NCI-H1105 (cell line): ENCODE measurements at places on chromosomes 1 and 21.

GRCh38 chr1:23741609-23742008 is 1.7 kb upstream of the ELOA start:
- DNase-seq, result no peak

GRCh38 chr21:25459365-25459764 is 147.9 kb downstream of the MRPL39 start:
- DNase-seq, result no peak

- no peak for DNase-seq
Measured at GRCh38 chr1:2339206-2340085, 51.9 kb downstream of the MORN1 start.

DNA sequence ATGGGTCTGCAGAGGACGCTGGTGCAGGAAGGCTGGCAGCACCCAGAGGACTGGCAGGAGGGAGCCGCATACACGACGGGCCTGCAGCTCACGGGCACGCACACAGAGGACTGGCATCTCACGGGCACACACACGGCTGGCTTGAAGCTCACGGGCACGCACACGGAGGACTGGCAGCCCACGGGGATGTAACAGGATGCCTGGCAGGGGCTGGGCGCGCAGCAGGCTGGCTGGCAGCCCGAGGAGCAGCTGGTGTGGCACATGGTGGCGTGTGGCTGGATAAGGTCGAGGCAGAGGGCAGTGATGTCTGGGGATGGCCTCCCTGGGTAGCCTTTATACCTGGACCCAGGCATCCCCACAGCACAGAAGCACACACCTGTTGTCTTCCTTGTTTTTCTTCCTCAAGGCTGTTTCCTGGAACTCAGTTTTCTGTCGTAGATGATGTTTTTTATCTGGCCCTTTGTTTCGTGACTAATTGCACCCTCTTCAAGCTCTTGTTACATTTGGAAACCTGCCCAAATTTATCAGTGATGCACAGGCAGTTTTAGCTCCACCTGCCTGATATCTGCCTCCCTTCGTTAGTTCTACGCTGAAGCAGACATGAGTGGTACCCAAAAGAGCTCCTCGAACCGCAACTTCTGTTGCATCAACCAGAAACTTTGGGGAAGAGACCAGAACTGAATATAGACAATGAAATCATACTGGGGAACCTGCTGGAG is at the start of gene KRTAP12-1:
Gene KRTAP12-1, minus strand, starts transcription at position 303 of the 719 bp plus-strand sequence. Its CDS starts 40 bp downstream, at position 263.
- DNase-seq, result peak; percentile 95

GRCh38 chr1:194975913-194976312 is 1632.3 kb downstream of the KCNT2 start:
- DNase-seq, result no peak

DNA sequence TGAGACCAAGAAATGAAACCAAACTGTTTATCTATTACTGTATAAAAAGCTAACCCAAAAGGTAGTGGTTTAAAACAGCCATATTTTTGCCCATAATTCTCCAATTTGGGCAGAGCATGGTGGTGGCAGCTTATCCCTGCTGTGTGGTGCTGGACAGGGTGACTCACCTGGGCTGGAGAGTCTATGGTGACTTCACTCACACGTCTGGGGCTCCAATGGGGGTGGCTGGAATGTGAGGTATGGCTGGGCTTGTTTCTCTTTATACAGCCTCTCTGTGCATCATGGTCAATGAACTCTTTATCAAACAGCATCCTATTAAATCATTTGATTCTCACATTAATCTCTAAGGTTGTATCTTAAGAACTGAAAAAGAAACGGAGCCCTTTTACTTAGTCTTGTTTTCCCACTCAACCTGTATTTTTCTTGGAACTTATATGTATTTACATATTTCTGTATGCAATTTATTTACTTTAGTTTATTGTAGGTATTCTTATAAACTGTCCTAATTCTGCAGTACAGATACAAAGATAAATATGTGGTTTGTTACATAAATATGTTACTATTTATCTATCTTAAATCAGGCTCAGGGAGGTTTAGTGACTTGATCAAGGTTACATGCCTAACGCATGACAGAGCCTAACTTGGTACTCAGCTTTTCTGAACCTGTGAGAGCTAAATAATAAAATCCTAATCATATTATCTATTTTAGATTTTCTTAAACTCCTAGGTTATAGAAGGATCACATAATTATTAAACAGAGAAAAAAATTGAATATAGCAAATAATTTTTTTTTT is 37.5 kb upstream of the WLS start:
- DNase-seq, result no peak

DNA sequence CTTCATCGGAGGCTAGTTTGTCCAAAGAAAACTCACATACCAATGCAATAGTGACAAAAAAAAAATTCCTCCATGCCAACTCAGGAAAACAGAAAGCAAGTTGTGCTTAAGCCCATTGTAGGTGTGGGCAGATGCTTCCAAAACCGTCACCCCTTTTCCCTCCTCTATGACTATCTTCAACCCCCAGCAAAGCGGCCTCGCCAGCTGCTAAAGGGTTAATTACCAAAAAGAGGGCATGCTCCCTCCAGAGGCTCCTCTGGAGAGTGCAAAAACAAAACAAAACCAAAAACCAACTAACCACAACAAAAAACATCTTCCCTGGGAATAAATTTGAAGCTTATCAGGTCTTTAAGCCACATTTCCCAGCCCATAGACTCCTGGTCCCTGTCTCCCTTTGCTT is 1.2 kb downstream of the LMOD1 start:
- DNase-seq, result no peak

DNA sequence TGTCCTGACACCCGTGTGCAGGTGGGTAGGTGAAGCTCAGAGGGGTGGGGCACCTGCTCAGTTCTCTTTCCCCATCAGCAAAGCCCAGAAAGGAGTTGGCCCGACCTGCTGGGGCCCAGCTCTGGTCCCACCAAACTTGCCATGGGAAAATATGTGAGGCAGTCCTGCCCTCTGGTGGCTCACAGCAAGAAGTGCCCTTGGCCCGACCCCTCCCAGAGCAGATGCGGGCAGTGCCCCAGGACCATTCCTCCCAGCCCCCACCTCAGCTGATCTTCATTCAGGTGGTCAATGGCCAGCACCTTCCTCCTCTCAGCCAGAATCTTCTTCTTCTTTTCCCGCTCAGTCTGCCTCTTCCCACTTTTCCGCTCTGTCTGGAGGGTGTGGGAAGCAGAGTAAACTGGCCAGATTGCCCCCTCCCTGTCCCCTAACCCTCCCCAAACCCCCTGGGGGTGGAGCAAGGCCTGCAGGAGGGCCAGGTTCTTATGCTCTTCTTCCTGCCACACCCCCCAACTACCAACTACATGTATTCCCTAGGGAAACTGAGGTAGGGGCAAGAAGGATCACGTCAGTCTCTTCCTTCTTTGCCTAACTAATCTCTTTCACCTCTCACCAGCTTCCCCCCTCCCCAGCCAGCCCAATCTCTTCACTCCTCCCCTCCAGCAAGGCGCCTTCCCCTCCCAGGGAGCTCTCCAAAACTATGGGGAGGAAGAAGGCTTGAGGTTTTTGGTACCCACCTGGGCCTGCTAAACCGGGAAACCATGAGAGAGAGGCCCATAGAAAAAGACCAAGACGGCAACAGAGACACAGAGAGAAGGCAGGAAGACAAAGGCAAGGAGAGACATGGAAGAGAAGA is 15.6 kb downstream of the TNNT2 start:
- peak; percentile 43 for DNase-seq

- DNase-seq, result no peak
Measured at GRCh38 chr1:184562806-184563205, 176.0 kb downstream of the C1orf21 start.

- no peak for DNase-seq
Measured at GRCh38 chr21:31803039-31804007, 69.5 kb upstream of the HUNK start.

- no peak for DNase-seq
Measured at GRCh38 chr1:2614145-2614544, 18.7 kb downstream of the MMEL1 start.

GRCh38 chr1:207754974-207755700 is 3.3 kb downstream of the CD46 start:
- DNase-seq, result no peak

GRCh38 chr1:27589841-27590426 is 14.0 kb downstream of the AHDC1 start:
- DNase-seq, result peak; percentile 32

DNA sequence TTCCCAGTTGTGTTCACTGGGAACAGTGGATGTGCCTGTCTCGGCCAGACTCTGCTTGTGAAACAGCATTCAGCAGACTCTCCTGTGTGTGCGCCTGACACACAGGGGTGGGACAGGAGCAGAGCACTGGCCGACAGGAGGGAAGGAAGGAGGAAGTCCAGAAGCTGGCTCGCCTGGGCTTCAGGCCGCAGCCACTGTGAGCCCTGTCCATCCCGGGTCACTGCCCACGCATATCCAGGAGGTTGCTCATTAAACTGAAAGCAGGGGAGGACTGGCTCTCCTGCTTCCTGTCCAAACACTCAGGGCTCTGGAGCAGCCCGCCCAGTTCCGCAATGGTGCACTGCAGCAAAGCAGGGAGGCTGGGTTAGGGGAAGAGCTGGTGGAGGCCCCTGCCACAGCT is 218.7 kb upstream of the VAMP3 start:
- no peak for DNase-seq

GRCh38 chr1:28950006-28950405 is 35.6 kb downstream of the EPB41 start:
- no peak for DNase-seq

DNA sequence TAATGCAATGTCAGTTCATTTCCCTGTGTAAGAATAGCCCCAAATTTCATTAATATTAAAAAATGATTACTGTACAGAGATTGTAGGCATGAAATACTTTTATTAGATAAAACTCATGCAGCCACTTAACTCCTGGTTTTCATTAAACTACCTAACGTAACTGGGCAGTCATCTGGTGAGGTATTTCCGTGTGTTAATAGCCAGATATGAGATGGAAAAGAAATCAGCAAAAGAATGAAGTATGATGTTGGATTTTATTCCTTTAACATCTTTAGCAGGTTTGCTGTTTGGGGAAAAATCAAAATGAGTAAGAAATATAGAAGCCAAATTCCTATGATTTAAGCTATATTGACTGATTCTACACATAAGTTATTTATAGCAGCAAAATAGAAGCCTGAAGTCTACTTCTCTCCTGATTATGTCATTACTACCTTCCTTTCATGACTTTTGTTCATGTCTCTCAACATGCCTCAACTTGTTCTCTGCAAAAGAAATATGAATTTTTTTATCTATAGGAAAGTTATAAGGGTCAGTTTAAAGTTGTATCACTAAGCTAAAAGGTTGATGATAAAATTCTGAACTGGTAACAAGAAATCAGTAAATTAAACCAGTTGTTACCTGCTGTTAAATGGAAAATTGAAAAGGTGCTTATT is 42.6 kb downstream of the CCDC18 start:
- no peak for DNase-seq

DNA sequence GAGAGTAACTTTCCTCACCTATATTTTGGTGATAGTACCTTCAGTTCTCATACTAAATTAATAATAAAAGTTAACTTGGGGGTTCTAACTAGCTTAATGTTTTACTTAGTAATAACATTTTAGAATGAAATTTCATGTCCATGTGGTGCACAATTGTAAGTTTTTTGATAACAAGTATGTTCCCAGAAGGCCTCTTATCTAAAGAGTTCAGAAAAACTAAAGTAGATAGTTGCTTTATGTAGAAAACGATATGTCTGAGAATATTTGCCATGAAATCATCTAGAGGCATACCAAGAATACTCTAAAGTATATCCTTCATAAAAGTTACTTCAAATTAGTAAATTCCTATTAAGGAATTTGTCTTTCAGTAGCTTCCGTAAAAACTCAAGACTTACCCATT is 10.2 kb upstream of the ADCY10 start:
- no peak for DNase-seq

DNA sequence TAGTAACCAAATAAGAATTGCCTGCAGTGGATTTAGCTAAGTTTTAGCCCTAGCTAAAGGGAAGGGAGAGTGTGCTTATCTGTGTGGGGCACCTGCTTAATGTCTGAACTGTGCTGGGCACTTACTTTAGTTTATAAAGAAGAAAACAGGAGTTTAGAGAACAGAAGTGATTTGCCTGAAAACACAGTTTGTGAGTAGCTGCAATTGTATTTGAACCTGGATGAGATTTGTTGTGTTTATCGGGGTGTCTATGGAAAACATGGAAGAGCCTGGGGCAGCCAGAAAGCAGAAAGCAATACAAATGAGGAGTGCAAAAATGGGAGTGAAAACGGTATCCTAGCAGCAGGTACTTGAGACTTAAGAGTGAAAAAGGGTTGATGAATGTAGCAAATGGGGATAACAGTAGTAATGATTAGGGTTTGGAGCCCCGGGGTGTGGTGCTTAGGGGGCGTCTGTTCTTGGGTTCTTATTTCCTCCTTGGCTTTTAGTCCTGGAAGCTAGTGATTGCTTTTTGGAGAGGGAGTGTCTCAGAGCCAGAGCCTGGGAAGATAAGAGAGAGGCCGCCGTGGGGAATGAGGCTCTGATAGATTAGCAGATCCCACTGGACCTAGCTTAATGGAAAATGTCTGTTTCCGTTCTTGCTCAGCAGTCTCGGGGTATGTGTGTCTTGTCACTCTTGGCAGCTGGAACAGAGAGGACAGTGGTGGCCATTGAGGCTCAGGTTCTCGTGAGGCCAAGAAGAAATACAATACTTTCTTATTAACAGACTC is 5.6 kb downstream of the PRCC start:
- no peak for DNase-seq

DNA sequence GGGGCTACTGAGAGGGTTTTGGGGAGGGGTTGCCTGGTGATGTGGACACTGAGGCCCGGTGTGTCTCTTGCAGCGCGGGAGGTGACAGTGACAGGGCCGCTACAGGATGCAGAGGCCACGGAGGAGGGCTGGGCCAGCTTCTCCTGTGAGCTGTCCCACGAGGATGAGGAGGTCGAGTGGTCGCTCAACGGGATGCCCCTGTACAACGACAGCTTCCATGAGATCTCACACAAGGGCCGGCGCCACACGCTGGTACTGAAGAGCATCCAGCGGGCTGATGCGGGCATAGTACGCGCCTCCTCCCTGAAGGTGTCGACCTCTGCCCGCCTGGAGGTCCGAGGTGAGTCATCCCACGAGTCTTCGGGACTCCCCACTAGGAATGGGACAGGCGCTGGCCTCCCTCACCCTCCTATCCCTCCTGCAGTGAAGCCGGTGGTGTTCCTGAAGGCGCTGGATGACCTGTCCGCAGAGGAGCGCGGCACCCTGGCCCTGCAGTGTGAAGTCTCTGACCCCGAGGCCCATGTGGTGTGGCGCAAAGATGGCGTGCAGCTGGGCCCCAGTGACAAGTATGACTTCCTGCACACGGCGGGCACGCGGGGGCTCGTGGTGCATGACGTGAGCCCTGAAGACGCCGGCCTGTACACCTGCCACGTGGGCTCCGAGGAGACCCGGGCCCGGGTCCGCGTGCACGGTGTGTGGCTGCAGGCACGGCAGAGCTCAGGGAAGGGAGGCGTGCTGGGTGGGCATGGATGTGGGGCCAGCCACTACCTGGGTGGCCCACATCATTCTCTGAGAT is 72.5 kb downstream of the OBSCN start:
- no peak for DNase-seq

DNA sequence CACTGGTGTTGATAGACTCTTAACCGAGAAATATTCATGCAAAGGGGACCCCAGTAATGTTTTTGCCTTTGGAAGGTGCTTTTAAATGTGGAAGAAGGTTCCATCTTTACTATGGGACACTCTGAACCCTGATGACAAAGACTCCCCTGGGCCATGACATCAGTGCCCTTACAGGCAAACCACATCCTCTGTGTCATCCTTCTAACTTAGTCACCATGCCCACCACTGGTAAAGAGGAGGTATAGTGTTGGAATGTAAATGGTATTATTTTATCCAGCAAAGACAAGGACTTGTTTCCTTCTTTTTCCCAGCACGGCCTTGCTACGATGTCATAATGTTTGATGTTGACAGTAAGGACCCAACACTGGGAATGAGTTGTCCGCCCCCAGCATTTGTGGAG is 12.6 kb downstream of the METTL13 start:
- no peak for DNase-seq
